ENCODE measurements at places on chromosomes 4 and X. TPM values are rescaled to one million over a fixed set of nuclear protein-coding genes. Genes with fewer than 3 reads are reported as not detected.

DNA sequence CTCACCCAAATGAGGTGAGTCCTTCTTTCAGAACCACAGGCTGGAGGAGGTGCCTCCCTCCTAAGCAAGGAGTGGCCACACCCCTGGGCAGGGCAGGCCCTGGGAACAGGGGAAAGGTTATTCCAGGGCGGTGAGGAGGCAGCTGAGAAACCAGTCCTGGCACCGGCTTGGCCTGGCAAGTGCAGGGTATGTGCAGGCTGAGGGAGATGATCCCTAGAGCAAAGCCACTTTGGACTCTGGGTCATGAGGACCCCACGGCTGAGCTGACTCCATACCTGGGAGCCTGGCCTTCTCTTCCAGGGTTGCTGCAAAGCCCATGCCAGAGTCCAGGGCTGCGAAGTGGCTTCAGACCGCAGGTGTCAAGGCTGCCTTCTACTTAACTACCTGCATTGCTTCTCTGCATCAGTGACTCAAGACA, 49.5 kb upstream of the HELT start:
- DNase-seq: no peak

DNA sequence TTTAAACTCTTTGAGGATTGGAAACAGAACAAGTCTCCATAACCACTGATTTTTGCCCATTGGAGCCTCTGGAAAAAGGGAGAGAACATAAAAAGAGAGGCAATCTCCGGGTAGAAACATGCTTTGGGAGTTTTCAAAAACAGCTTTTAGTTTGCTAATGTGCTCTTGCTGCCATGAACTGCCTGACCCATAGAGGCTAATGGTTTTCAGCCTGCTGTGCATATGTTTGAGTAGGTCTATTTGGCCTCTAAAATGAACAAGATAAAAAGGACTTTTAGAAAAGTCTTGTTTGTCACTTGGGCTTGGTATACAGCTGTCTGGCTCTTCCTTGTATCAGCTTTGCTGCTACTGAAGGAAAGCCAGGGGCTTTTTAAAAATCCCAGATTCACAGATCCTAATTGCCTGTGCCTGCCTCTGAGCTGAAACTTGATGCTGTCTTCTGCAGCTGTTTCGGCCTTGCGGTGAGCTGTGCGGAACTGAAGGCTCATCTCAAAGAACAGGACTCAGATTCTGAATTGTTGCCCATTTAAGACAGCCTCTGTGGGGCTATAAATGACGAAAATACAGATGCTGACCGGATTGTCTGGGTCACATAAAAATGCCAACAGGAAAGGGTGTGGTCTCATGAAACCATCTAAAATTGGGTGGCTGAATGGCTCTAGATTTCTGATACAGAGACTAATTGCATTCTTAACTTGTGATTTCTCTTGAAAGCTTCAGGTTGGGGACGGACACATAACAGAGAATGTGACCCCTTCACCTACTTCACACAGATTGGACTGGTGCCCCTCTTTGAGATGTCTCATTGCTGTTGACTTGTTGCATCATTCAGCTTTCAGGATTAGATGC, 18.4 kb upstream of the ZNF41 start:
- no peak for DNase-seq

Gene USP51
- 6.6 TPM for total RNA-seq

DNA sequence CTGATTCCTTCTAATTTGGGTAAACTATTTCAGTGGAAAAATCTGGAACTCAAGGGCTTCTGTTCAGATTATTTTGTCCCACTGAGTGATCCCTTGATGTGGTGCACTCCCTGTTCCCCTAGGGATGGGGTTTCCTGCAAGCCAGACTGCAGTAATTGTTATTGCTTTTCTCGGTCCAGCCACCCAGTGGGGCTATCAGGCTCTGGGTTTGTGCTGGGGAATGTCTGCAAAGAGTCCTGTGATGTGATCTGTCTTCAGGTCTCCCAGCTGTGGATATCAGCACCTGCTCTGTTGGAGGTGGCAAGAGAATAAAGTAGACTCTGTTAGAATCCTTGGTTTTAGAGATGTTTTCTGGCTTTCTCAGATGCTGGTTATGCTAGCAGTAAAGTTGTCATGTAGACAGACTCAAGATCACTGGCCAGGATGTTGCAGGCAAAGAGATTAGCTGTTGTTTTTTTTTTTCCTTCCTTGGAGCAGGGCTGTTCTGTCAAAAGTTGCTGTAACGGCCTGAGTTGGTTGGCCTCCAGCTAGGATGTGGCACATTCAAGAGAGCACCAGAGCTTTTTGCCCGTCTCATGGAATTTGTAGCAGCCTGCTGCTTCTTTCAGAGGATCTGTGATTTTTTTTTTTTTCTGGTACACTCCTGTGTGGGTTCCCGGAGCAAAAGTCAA, 1314.0 kb downstream of the PCDH19 start:
- DNase-seq: no peak

Gene SLITRK4
- total RNA-seq: 11.2 TPM

- no peak for DNase-seq
Observed at GRCh38 chr4:122875949-122876348, 46.4 kb downstream of the NUDT6 start.

DNA sequence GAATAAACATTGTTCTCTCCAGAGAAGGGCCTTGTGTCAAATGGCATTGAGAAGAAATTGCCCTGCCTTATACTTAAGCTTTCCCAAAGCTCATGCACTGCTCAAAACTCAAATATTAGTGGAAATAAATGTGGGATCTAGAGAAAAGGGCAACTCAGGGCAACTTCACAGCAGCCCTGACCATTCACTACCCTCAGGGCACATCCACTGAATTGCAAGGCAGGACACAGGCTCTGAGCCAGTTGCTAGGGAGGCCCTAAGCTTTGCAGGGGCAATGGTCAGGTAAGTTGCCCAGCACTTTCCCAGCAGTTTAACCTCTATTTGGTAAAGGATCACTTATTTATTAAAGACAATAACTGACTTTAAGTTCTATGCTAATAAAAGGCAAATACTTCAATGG, 255.3 kb upstream of the TEX13A start:
- no peak for DNase-seq

DNA sequence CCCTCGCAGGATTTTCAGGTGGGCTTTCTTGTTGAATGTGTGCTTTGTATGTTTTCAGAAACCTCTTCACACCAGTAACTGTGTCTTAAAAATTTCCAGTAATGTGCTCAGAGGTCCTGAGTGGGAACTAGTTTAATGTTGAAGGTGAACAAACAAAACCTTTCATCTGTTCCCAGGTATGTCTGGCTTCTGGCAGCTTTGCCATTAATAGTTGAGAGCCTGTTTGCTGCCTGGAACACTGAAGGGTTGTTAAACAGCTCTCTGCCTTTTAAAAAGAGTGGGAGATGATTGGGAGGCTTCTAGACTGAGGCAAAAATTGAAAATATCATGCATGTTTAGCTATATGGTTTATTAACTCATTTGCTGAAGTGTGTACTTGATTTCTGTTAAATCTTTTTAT, 161.2 kb upstream of the AGTR2 start:
- no peak for DNase-seq

Gene YIPF7
- not detected for total RNA-seq

Gene HSD17B13
- 1.2 TPM for total RNA-seq

DNA sequence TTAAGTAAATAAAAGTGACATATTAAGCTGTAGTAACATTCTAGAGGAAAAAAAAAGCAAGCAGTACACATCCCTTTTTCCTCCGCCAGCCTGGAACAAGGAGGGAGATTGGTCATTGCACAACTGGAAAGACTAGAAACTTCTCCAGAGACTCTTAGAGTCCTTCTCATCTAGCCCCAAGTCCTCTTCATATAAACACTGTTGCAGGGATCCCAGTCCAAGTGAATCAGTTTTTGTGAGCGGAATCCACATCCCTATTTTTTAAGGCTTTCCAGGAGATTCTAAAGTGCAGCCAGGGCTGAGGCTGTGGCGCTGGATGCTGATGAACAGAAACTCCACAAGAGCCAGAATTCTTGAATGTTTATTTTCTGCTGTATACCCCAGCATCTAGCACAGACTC, 23.8 kb downstream of the REELD1 start:
- no peak for DNase-seq

Gene PDZD11
- 27.1 TPM for total RNA-seq

DNA sequence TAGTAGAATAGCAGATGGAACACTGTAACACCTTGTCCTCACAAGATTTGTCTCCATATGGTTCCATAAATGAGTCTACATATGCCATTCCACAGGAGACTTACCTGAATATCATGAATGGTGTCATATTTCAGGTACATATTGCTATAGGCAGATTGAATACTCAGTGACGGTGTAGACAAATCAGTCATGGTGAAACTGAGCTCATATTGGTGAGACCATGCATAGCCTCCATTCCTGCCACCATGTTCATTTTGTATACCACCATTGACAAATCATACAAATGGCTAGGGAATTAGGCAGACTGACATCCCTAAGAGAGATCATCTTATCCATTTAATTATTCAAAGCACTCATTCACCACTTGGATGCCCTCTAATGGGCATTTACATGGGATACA, 38.0 kb upstream of the SPP1 start:
- no peak for DNase-seq

GRCh38 chr4:95426455-95426854, 122.3 kb downstream of the UNC5C start:
- DNase-seq: no peak

DNA sequence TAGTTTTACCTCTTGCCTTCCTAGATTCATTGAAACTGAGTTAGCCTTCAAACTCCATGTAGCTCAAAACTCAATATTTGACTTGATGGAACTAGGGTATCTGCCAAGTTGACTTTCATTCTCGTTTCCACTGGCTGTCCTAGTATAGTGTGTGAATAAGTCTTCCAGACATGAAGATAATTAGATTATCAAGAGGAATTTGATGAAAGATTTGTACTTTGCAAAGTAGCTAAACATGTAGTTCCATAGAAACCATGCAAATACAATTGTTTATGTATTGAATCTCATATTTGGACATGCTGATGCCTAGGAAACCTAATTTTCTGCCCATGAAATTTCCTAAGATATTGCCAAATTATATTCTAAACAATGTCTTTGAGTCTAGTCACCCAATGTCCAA, 297.5 kb downstream of the ARHGAP24 start:
- DNase-seq: no peak

Gene SPINK2
- not detected for total RNA-seq

Gene GLRA2
- total RNA-seq: 1.6 TPM

Gene CCDC110
- total RNA-seq: 18.2 TPM

Gene MAGED2
- 339 TPM for total RNA-seq

Gene ENPEP
- 45.6 TPM for total RNA-seq
